HL-60 (cell line): ENCODE measurements at places on chromosomes 11 and 22.

DNA sequence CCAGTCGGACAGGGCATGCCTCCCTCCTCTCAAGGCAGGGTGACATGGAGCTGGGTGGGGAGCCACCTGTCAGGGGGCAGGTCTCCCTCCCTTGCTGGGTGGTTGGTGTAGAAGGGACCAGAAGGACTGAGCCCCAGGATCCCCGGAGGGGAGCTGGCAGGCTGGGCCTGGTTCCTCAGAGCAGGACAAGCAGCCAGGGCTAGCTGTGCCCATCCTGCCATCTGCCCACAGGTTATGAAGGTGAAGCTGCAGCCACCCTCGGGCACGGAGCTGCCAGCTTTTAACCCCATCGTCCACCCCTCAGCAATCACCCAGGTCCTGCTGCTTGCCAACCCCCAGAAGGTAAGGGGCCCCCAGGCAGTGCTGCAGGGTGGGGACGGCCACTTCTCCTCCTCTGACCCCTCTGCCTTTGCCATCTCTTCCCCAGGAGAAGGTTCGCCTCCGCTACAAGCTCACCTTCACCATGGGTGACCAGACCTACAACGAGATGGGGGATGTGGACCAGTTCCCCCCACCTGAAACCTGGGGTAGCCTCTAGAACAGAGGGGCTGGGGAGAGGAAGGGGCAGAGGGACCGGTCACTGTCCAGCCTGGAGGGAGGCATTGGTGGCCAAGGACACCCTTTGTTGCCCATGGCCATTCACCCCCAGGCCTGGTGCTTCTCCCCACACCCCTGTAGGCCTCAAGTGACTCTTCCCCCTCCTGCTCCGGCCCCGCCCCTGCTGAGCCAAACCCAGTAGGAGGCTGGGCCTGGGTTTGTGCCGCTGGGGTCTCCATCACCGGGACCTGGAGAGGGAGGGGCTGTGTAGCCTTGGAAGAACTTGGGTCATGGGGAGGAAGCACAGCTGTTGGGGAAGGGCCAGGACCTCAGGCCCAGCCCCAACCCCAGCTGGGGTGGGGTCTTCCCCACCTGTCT lies 7.0 kb upstream of the SH3BP1 start:
- no peak for DNase-seq

DNA sequence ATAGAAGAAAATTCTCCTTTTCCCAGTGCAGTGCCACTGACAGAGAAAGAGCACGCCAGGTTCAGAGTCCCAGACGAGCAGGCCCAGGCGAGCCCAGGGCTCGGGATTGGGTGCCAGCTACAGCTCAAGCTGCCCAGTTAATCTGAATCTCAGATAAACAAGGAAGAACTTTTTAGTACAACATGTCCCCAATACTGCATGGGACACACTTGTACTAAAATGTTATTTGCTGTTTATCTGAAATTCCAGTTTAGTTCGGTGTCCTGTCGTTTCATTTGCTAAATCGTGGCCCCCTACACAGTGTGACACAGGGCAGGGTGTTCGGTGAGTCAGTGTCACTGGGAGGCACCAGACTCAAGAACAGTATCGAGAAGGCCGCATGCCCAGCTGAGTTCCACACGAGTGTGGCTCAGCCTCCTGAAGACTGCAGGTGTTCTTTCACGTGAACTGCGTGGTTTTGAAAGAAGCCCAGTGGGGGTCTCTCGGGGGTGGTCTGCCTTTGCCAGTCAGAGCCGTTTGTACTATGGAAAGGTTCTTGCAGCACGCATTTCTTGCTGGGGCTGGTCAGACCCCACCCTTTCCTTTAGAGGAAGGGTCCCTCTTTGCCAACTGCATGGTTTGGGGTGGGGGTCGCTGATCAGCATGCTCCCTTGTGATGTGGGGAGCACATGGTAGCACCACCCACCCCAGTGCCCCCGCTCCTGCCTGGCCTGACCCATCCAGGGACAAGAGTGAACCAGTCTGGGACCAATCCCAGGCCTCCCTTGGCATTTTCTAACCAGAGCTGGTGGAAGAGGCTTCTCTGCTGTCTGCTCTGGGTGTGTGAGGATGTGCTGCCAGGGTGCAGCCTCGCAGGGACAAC lies 115.6 kb upstream of the B3GAT1 start:
- no peak for DNase-seq

DNA sequence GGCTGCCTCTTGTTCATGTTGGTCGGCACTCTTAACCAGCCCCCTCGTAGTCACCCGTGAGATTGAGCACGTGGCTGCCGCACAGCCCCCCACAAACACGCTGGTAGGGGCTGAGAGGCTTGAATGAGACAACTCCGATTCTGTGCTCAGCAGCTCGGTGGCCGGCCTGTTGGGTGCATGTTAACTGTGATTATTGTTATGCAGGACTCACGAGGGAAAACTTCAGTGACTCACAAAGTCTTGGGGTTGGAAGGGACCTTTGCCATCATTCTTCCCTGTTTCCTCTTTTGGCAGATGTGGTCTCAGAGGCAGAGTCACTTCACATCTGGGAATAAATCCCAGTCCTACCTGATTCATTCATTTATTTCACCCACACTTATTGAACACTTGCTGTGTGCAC lies 75.2 kb downstream of the ADAMTS15 start:
- no peak for DNase-seq

- DNase-seq, result no peak
Measured at GRCh38 chr11:22920939-22921565, 60.8 kb upstream of the CCDC179 start.

DNA sequence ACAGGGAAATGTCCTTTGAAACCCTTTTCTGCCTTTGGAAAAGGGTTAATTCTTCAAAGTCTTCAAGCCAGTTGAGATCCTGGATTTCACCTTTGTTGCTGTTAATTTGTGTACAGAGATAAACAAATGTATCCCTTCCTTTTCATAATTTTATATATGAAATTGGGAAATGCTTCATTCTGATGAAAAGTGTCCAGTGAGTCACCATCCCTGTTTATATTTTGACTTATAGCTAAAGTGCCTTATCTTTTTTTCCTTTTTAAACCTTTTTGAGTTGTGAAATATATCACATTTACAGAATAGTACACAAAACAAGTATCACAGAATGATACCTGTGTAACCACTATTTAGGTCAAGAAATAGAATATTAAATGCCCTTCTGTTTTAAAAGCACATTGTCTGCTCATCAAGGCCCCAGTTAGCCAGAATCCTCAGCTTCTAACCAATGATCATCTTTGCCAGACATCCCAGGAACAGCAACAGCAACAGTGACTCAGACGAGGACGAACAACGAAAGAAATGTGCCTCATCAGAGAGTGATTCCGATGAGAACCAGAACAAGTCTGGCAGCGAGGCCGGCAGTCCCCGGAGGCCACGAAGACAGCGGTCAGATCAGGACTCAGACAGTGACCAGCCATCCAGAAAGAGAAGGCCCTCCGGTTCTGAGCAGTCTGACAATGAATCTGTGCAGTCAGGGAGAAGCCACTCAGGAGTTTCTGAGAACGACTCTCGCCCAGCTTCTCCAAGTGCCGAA lies 27.3 kb downstream of the CTR9 start:
- DNase-seq, result no peak

GRCh38 chr11:47355283-47356128 lies 3.0 kb upstream of the MYBPC3 start:
- peak; percentile 94 for DNase-seq

DNA sequence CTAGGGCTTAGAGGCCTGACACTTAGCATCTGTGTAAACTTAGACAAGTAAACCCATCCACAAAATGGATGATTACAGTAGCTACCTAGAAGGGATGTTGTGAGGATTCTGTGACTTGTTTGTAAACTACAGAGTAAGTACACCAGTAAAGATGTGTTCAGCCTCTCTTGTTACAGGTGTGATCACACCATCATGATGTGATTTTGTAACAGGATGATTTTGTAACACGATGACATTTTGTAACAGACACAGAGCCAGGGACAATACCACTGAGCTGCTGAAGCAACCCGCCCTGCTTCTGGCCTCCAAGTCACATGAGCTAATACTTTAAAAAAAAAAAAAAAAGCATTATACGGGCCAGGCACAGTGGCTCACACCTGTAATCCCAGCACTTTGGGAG lies 17.0 kb downstream of the FADD start:
- peak; percentile 87 for DNase-seq

DNA sequence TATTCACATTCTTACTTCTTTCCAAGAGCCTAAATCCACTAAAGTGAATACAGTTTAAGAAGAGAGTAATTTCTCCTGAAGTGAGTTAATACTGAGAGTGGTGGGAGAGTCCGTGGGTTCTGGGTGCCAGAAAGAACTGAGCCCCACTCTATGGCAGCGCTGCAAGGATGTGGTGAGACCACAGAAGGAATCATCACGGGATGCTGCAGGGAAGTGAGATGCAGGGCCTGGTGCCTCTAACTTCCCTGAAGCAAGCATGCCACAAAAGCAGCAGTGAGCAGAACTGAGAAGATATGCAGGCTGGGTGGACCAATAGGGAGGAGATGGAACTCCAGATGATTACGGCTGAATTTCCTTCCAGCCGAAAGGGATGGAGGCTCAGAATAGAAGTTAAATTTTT lies 5.0 kb upstream of the MMP12 start:
- no peak for DNase-seq

GRCh38 chr11:102360681-102361080 lies 13.7 kb downstream of the BIRC2 start:
- DNase-seq, result no peak

- no peak for DNase-seq
Measured at GRCh38 chr11:5922749-5923426, 19.2 kb upstream of the OR56A3 start.

DNA sequence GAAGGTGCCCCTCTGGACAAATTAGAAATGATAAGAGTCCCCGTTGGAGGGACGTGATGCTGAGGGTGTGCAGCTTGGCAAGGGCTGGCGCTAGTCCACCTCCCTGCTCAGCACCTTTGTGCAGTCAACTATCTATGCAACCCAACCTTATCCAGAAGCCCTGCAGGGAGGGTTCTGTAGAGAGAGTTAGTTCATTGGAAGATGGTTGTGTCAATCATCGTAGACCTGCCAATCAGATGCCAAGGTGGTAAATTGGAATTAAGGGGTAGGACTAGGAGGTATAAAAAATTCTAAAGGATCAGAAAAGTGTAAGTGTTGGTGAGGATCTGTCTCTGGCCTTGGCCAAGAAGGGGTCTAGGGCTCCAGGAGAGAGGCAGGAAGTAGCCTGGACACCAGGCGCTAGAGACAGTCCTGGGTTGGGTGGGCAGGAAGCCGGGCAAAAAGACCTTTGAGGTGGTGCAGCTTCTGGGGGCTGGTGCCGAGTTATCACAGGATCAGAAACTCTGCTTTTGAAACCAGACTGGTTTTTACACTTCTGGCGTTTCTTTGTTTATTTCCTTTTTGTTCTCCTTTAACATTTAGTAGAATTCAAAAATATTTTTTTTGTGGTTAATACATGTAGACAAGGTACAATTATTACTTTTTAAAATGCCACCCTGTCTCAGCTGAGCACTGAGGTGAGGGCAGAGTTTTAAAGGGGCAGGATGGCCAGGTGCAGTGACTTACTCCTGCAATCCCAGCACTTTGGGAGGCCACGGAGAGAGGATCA lies 1.6 kb downstream of the C1QTNF6 start:
- peak; percentile 25 for DNase-seq

DNA sequence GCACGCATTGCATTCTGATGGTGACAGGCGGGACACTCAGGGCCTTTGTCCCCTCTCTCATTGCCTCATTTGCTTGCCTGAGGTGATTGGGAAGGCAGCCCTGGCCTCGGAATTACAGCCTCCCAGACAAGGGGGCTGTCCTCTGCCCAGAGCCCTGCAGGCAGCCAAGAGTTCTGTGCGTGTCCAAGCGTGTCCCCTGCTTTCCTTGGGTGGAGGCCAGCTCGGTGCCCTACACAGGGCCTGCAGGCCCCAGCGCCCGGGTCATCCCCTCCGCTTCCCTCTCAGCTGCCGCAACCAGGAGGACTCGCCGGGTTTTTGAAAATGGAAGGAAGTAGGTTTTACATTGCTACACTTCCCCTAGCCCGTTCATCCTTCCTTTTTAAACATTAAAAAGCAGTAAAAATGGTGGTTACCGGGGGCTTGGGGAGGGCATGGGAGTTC lies 1.9 kb downstream of the GRAMD4 start:
- peak; percentile 76 for DNase-seq

DNA sequence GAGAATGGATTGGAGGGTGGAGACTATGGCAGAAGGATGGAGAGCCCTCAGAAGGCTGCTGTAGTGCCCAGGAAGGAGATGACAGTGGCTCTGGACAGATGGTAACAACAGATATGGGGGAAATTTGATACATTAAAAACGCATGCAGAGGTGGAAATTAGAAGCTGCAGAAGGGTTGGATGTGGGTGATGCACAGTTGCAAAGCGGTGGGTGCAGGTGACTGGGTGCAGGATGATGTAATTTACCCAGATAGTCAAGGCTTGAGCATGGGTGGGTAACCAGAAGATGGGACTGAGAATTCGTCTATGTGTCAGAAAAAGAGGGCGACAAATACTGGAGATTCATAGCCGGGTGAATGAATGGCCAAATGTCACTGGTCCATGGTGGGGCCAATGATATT lies 570.3 kb downstream of the MN1 start:
- DNase-seq, result no peak

- DNase-seq, result no peak
Measured at GRCh38 chr11:121350314-121351082, 57.9 kb downstream of the SC5D start.

DNA sequence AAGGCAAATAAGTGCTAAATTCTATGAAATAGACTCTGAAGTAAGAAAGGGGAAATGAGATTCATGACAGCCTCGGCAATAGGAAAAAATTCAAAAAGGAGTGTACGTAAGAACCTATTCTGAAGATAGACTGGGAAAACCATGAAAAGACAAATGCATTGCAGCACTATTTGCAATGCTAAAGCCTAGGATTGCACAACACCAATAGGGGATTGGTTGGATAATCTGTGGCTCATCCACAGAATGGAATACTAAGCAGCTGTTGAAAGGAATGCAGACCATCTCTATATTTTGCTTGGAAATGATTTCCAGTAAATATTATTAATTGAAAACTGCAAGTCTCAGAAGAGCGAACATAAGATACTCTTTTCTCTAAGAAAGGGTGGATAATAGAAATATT lies 91.7 kb upstream of the CLMP start:
- no peak for DNase-seq

DNA sequence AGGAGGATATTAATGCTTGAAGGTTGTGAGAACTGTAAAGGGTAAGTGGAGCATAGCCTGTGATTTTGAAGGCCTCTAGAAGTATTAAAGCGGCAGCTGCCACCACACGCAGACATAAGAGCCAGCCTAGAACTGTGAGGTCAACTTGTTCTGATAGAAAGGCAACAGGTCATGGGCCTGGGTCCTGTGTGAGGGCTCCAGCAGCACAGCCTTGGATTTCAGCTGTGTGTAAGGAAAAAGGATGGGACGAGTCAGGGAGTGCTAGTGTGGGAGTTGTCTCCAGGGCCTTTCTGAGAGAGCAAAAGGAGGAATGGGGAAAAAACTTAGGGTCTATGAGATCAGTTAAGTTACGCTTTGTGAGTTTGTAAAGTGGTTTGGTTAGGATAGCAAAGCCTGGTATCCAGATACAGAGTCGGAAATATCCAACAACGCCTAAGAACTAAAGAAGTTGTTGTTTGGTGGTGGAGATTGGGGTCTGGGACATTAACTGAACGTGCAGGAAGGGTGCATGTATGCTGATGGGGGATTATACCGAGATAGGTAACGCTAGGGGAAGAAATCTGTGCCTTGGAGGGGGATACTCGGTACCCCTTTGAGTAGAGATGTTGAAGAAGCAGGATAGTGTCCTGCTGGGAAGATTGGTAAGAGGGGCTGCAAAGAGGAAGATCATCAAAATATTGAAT lies 17.4 kb upstream of the ANO1 start:
- DNase-seq, result no peak

GRCh38 chr22:37334461-37334858 lies 52.2 kb downstream of the CYTH4 start:
- no peak for DNase-seq
